ENCODE measurements at places on chromosomes 2 and 18.

DNA sequence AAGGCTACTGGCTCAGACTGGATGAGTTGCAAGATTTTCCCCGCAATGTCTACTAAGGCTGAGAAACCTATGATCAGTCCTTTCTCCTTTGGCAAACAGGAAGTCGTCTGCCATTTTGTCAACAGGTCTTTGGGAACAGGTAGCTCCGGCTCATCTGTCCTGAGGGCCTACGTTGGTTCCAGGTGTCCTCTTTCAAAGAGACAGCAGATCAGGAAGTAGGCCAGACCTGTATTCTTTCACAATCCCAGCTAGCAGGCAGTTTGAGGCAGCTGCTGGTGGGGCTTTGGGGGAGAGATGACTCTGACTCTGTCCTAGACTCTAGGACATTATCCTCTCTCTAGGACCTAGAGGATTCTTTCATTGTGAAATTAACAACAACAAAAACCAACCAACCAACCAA, 98.6 kb downstream of the ACTR2 start:
- no peak for DNase-seq

- no peak for DNase-seq
These were observed 269.5 kb upstream of the POU3F3 start for GRCh38 chr2:104584393-104584792.

DNA sequence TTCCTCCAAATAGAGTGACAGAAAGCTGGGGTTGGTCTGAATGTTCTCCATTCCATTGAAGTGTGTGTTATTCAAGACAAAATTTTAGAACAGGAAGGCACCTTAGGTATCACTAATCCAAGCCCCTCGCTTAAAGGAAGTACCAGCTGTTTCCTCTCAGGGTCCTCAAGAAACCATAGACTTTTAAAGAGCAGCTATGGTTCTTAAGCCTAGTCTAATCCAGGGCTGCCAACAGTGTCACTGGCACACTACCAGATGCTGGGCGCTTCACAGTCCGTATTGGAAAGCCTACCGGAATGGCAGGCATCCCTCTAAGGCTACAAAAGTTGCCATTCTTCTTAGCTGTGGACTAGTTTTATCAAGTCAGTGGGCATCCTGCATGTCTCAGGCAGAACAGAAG, 1.9 kb downstream of the NEMP2 start:
- no peak for DNase-seq

DNA sequence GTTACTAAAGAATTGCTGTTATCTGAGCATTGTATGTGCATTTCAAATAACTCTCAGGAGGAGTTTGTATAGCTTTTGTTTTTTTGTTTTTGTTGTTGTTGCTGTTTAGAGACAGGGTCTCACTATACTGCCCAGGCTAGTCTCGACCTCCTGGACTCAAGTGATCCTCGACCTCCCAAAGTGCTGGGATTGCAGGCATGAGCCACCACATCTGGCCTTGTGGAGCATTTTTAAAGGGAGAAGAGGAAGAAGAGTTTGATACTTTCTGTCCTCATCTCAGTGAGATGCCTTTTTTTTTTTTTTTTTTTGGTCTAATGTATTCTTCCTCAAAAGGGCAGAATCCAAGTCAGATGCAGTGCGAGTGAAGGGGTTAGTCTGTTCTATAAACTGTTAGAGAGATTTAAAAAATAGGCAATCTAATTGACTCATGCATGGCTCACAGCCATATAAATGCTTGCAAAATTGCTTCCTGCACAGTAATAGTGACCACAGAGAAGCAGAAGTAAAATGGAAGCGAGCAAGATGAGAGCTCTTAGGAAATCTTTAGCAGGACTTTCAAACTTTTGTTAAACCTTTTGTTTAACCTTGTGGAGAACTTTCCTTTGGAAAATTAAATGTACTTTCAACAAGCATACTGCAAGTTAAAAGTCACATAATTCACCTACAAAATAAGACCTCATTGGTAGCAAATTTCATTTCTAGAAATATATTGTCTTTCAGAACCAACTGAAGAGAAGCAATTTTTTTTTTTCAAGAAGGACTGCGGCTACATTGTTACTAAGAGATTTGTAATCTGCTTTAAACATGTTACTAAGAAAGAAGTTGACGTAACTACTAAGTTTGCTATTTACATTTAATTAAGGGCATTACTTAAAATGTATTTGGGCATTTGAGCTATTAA, 52.3 kb upstream of the ROCK1 start:
- DNase-seq: no peak

- no peak for DNase-seq
These were observed 8.1 kb downstream of the STK17B start for GRCh38 chr2:196163285-196163684.

DNA sequence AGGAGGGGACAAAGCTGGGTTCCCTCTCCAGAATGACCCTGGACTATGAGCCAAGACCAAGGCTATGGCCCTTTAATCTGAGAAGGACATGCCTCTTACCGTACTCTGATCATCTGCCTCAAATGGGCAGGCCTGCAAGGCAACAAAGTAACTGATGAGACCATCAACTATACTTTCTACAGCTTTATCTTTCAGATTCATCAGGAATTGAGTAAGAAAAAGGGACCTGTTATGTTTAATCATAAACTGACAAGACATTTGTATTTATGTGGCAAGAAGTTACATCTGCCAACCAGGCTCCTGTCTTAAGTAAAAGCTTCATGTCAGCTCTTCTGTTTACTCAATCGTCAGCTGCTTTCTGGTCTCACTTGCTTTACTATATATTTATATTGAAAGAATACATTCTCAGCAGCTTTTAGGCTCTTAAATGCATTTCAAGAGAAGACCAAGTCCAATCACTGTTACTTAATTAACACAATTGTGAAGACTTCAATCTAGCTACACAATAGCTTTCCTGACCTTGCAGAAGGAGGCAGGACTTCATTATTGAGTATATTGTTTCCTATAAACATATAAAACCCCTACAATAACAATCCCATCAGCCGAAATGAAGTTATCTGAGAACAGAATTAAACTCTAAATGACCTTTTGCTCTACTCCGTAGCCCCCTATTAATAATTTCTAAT, 163.8 kb downstream of the ETAA1 start:
- no peak for DNase-seq

DNA sequence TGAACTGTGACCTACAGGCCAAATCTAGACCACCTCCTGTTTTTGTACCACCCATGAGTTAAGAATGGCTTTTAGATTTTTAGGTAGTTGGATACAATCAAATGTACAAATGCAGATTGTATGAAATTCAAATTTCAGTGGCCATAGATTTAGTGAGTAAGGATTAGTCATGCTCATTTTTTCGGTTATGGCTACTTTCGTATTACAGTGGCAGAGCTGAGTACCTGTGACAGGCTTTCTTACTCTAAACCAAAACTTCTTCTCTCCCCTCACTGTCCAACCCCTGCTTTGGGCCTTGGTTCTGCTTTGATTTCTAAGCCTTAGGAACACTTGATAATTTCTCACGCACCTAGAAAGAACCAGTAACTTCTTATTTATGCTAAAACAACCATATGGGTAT, 82.1 kb downstream of the CDC42EP3 start:
- DNase-seq: no peak

GRCh38 chr2:7201851-7202250, 284.6 kb downstream of the RNF144A start:
- no peak for DNase-seq

DNA sequence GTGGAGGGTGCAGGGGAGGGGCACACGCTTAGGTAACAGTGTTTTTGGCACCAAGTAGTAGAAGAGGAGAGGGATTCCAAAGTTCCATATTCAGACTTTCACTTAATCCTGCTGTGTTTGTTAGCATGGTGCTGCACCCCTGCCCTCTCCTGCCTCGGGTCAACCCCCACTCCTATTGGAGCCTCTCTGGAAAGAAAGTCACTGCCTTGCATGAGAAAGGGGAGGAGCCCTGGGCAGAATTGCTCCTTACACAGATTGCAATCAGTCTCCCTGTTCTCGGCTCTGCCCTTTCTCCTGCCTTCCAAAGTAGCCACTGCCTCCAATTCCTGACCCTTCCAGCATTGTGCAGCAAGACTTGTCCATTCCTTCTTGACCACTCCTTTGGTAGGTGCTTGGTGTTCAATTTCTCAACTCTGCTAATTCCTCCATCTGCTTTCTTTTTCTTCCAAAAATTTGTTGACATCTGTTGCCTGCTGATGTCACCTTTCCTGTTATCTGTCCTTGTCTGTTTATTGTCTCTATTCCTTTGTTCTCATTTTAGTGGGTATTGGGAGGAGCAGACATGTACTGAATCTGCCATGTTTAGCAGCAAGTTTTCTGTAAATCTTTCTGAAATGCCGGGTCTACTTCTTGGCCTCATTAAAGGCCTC, 225.4 kb downstream of the LOXHD1 start:
- DNase-seq: no peak

Measured in NT2/D1 (cell line).